RWPE1 (cell line): ENCODE measurements at places on chromosomes 1 and 21.

- DNase-seq = no peak
Measured at GRCh38 chr21:40671716-40672115, 175.2 kb downstream of the DSCAM start.

DNA sequence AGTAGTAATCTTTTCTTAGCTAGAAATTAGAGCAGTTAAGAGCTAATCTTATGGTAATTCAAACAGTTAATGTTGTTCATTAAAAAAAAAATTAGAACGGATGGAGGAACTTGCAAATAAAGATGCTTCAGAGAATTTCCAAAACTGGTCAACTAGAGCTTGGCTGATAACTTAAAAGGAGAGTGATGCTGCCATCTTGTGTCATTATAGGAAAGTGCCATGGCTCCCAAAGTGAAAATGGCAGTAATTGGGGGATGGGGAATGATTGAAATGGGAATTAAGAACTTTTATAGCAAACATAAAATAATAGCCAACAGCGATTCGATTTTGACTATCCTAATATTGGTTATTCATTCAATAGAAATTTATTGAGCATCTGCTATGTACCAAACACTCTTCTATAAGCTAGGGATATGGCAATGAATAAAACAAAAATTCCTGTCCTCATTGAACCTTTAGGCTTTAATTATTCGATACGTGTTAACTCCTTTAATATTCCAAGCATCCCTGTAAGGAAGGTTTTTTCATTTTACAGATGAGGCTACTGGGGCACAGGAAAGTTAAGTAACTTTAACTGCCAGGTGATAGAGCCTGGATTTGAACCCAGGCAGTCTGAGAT, 5.7 kb upstream of the PLPP3 start:
- DNase-seq = peak; percentile 59

DNA sequence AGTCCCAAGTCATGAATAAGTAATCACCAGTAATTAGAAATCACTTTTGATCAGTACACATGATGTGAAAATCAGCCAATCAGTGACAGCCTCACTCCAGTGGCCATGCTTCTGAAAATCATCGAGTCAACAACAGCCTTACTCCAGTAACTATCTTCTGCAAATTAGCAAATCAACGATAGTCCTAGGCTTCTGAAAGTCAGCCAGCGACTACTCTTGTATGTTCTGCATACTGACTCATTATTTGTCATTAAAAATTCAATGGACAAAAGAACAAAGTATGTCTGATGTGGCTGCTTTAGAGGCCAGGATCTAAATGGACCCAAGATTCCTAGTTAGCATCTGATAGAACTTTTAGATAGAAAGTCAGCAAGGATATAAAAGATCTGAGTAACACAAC, 102.5 kb downstream of the GPR52 start:
- DNase-seq = peak; percentile 3

- DNase-seq = no peak
Measured at GRCh38 chr1:10065344-10065685, 32.6 kb downstream of the UBE4B start.

GRCh38 chr1:9841460-9841859, 17.7 kb upstream of the CLSTN1 start:
- DNase-seq = no peak

- no peak for DNase-seq
Measured at GRCh38 chr1:150176593-150176992, 26.9 kb downstream of the PLEKHO1 start.

DNA sequence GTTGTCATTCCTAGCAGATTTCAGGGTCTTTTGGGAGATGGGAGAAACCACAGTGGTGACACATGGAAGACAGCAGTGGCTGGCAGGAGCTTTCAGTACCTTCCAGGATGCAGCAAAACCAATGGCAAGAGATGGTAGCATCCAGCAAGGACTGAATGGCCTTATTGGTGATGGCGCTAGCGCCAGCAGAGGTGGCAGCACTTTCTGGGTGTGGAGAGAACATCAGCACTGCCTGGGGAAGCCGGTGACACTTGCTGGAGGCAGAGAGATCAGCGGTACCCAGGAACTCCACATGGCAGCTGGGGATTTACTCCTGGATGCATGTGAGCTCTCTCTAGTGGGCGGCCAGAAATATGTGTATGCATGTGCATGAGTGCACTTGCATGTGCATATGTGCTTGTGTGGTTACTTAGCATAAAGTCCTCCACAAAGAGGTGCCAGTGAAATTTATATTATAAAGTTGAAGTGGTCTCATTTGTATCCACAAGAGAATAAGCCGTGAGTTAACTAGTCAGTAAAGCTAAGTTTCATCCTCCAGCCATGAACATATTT, 364.7 kb downstream of the LMX1A start:
- no peak for DNase-seq
